ENCODE measurements at places on chromosomes 3 and 15. TPM values are rescaled to one million over a fixed set of nuclear protein-coding genes. Genes with fewer than 3 reads are reported as not detected.

- no peak overlapping the region for H3K27ac ChIP-seq
- H3K27me3 ChIP-seq, result no peaks in the 10 kb centered on the region
- no peak overlapping the region for H3K4me3 ChIP-seq
- peaks cover 16% of the 10 kb centered on the region for H3K36me3 ChIP-seq
- no peaks in the 10 kb centered on the region for H3K4me1 ChIP-seq
These were observed 78.1 kb downstream of the HERC2 start for GRCh38 chr15:28243901-28244300.

DNA sequence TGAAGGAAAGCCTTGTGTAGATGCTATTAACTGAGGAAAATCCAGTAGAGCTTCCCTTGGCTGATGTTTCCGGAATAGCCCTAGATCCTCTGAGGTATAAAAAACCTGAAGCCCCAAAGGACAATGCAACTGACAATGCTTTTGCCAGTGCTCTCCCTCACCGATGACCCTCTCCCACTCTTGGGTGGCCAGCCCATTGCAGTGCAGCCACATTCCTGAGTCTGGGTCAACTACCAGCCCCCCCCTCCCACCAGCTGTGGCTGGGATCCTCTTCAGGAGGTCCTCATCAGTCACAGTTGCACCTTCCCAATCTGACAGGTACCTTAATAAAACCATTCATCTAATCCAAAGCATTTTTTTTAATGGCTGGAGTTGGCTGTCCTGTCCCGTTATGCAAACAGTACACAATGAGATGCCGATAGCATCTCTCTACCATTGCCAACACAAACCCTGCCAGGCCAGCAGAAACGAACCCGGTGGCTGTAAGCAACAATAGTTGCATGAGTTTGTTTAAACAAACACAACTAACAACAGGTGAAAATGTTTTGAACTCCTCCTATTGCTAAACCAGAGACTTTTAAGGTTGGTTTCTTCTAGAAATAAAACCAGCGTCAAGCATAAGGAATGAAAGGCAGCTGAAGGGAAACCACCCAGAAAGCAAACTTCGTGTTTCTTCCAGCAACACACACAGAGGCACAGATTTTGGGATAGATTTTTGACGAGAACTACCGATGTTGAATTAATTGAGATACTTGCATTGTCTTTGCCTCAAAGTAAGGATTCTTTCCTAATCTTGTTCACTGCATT, 128.3 kb upstream of the ARHGEF3 start:
- peaks cover 5% of the 10 kb centered on the region for H3K36me3 ChIP-seq
- H3K27ac ChIP-seq, result no peak overlapping the region
- peaks cover 41% of the 10 kb centered on the region for H3K4me1 ChIP-seq
- no peak for DNase-seq
- no peaks in the 10 kb centered on the region for H3K27me3 ChIP-seq

- H3K4me3 ChIP-seq, result no peak overlapping the region
- H3K27ac ChIP-seq, result no peak overlapping the region
- H3K4me1 ChIP-seq, result peaks cover 12% of the 10 kb centered on the region
- no peaks in the 10 kb centered on the region for H3K36me3 ChIP-seq
- no peaks in the 10 kb centered on the region for H3K27me3 ChIP-seq
These were observed 13.9 kb downstream of the SPINT1 start for GRCh38 chr15:40857601-40858341.

SLC24A5 gene
- total RNA-seq, result not detected

DNA sequence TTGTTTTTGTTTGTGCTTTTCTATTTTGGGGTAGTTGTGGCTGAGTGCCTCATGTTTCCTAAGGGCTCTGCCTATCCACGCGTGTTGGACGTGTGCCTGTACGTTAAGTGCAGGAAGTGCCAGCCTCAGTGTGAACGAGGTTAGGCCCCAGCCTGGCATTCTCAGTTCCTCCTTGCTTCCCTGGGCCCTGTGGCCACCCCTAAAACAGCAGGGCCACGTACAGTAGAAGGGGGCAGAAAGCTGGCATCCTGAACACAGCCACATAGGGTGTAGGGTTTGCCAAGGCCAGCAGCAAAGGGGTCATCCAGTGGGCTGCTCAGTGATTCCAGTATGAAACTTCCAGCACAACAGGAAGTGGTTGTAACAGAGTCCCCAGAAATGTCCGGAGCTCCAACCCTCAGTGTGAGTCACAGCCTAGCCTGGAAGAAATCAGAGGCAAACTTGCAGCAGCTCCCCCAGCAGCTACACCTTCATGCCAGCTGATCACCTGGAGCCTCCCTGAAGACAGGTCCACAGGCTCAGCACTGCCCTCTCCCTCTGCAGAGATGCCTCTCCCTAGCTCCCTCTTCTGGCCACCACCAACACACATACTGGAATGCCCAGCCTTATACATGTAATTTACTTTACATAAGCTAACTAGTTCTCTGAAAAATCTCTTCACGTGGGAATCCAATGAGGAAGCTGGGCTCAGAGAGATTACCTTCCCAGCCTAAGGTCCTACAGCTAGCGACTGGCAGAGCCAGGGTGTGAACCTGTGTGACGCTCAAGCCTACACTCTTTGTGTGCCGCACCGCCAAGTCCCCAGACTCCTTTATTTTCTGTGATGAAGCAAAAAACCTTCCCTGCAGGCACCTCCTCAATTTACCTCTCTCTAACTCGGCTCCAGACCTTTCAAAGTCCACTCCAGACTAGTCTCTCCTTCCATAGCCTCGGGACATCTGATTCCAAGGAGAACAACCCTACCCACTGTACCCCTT, 26.6 kb downstream of the ILDR1 start:
- peaks cover 9% of the 10 kb centered on the region for H3K4me1 ChIP-seq
- no peak overlapping the region for H3K4me3 ChIP-seq
- H3K27me3 ChIP-seq, result peaks cover 9% of the 10 kb centered on the region
- H3K27ac ChIP-seq, result peak overlapping the region; percentile 21
- no peaks in the 10 kb centered on the region for H3K36me3 ChIP-seq

GRCh38 chr3:76886761-76887500, 153.0 kb upstream of the ROBO2 start:
- no peak overlapping the region for H3K27ac ChIP-seq
- no peaks in the 10 kb centered on the region for H3K36me3 ChIP-seq
- no peak for DNase-seq
- no peaks in the 10 kb centered on the region for H3K27me3 ChIP-seq
- H3K4me3 ChIP-seq, result no peak overlapping the region

DNA sequence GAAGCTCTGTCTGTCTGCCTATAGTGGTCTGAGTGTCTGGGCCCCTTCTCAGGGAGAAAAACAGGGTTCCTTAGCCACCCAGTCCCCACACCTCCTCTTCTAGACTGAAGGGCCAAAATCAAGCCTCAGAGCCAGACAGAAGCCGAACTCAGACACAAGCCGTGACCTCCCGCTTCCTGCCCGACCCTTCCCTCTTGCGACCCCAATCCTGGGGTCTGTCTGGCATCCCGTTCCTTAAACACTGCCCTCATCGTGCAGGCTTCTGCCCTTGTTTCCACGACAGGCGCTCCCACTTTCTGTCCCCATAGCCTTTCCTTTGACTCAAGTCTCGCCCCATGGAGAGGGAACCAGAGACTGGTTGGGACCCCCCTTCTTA, 32.3 kb downstream of the EPHB3 start:
- H3K27me3 ChIP-seq, result peaks cover 7% of the 10 kb centered on the region
- no peak overlapping the region for H3K4me3 ChIP-seq
- no peak for DNase-seq
- no peaks in the 10 kb centered on the region for H3K36me3 ChIP-seq
- H3K4me1 ChIP-seq, result no peaks in the 10 kb centered on the region

DNA sequence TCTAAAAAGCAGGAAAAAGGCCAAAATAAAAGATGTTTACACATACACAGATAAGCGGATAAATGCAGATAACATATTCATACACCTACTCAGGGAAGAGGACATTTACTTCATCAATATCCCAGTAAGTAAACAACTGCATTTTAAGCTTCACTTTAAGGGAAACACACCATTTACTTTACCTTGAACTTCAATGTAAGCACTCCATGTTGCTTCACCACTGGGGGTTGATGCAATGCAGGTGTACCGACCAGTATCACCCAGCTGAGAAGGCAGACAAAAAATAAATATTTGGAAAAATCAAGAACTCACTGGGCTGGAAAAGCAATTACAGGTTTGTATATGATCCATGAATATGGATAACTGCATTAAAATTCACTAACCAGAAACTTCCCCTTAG, 1099.5 kb downstream of the ROBO1 start:
- no peaks in the 10 kb centered on the region for H3K27me3 ChIP-seq
- H3K4me1 ChIP-seq, result no peaks in the 10 kb centered on the region
- H3K36me3 ChIP-seq, result no peaks in the 10 kb centered on the region
- H3K4me3 ChIP-seq, result no peak overlapping the region
- no peak for DNase-seq

DNA sequence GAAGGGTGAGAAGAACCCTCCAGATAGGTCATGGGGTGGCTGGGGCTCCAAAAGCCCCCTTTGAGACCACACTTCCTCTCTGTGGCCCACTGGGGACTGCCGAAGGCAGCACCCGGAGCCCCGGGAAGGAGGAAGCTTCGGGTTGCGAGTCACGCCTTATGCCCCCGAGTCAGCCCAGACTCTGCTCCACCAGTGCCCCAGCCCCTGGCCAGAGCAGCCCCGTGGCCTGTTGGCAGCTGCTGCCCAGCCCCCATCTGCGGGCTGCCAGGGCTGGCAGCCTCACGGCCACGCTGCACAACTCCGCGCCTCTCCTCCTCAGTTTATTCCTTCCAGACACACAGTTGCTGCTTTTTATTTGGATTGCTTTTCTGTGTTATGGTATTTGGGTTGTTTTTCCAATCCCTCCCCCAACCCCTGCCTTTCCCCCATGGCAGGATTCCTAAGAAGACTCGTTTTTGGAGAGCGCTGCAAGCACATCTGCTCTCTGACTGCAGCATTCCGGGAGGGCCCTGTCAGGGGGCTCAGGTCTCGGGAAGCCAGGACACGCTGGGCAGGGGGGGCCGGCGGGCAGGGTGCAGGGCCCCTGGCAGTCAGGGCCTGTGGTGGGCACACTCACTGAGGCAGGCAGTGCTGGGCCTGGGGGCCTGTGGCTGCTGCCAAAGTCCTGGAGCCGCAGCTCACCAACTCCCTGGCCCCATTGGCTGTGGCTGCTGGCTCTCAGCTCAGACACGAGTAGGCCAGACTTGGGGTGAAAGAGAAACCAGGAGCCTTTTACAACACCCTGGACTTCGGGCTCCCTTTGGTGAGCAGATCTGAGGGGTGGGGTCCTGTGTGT, 20.2 kb downstream of the MAGEF1 start:
- peaks cover 4% of the 10 kb centered on the region for H3K4me1 ChIP-seq
- peaks cover 5% of the 10 kb centered on the region for H3K36me3 ChIP-seq
- H3K4me3 ChIP-seq, result no peak overlapping the region
- peaks cover 41% of the 10 kb centered on the region for H3K27me3 ChIP-seq

Data from T-helper 17 cell (primary cell).